ENCODE measurements at places on chromosomes 12 and 14. TPM values are rescaled to one million over a fixed set of nuclear protein-coding genes. Genes with fewer than 3 reads are reported as not detected.
A peak's percentile ranks its signal among the peaks of the same experiment; 100 is the strongest.

DNA sequence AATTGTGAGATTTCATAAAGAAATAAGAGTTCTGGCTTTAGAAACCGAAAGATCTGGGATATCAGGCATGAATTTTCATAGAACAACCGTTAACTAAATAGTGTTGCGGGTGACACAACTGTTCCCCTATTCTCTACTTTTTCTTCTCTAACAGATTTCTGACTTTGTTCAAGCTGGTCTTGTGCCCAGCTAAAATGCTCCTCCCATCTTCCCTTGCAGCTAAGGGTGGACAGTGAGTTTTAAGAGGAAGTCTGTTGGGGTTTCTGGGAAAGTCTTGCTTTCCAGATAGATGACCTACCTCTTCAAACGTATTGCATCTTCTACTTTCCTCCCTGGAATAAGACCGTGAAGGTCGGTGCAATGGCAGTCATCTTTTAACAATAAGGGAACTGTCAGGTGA lies 18.7 kb downstream of the CCDC63 start:
- no peaks in the 10 kb centered on the region for H3K36me3 ChIP-seq
- no peak for DNase-seq
- H3K27me3 ChIP-seq: no peaks in the 10 kb centered on the region
- H3K4me3 ChIP-seq: no peak overlapping the region
- no peaks in the 10 kb centered on the region for H3K4me1 ChIP-seq

DNA sequence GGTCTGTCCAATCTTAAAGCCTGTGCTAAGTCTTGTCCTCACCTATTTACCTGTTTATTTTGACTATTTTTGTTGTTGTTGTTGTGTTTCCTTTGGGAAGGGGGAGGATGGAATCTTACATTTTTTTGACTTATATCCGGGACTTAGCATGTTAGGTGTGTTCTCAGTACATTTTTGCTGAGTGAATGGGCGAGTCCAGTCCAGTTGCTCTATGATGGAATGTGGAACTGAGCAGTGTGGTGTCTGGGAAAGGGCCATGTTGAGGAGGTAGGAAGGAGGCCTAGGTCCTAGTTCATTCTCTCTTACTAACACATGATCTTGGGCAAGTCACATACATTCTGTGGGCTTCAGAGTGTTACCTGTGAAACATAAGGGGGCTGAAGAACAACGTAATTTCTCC lies 80.9 kb upstream of the SLC38A2 start:
- DNase-seq: no peak
- H3K4me3 ChIP-seq: no peak overlapping the region
- H3K4me1 ChIP-seq: peaks cover 30% of the 10 kb centered on the region
- H3K36me3 ChIP-seq: no peaks in the 10 kb centered on the region

- H3K4me1 ChIP-seq: no peaks in the 10 kb centered on the region
- peaks cover 74% of the 10 kb centered on the region for H3K27me3 ChIP-seq
- no peak overlapping the region for H3K4me3 ChIP-seq
- H3K36me3 ChIP-seq: no peaks in the 10 kb centered on the region
- no peak for DNase-seq
These were observed 98.3 kb upstream of the DIO3 start for GRCh38 chr14:101462726-101463565.

DNA sequence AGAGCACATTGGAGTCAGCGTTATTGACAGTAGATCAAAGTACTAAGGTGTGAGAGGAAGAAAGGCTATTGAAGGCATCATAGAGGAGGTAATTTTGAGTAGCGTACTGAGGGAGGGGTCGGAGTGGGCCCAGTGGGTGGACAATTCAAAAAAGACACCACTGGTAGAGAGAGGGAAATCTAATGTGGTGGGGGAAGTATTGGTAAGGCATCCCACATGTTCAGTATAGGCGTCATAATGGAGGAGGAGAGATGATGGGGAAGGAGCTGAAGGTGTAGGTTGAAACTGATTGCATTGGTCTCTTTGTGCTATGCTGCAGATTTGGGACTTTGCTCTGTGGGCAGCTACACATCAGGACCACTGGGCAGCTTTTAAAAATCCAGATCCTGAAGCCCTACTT lies 23.7 kb upstream of the KRT77 start:
- H3K27me3 ChIP-seq: no peaks in the 10 kb centered on the region
- H3K4me3 ChIP-seq: no peak overlapping the region
- H3K36me3 ChIP-seq: no peaks in the 10 kb centered on the region
- DNase-seq: no peak
- no peaks in the 10 kb centered on the region for H3K4me1 ChIP-seq

- no peaks in the 10 kb centered on the region for H3K36me3 ChIP-seq
- DNase-seq: no peak
- H3K27ac ChIP-seq: no peak overlapping the region
- no peak overlapping the region for H3K4me3 ChIP-seq
These were observed 2.7 kb downstream of the APOLD1 start for GRCh38 chr12:12788131-12788530.

GRCh38 chr12:98456576-98457573 lies 58.5 kb upstream of the TMPO start:
- no peak overlapping the region for H3K4me3 ChIP-seq
- H3K27me3 ChIP-seq: peaks cover 32% of the 10 kb centered on the region

DNA sequence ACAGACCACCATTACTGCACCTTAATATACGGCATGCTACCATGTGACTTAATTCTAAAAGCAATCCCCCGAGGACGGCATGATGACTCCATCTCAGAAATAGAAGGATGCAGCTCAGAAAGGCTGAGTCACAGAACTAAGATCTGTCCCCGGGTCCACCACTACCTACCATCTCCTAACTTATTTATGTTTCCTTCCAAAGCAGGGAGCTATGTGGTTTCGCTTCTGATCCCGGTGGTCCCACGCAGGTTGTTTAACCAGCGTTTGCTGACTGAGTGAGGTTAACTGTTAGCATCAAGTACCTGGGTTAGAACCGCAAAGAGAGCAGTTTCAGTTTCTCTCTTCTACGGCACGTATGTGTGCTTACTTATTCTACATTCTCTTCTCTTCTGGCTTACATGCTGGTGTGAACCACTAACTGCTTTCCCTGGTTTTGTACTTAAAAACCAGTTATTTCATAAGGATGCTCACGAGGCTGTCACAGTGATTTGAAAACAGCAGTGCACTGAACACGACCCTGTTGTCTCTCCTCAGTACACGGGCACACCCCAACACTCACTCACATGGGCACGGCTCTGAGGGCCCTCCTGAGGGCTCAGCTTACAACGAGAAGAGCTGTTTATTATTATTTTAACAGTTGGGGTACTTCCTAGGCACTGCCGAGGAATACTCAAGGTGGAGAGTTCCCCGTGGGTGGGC lies 66.7 kb downstream of the CCDC88C start:
- H3K27ac ChIP-seq: peak overlapping the region; percentile 87
- no peaks in the 10 kb centered on the region for H3K27me3 ChIP-seq
- DNase-seq: no peak
- peaks cover 8% of the 10 kb centered on the region for H3K36me3 ChIP-seq
- peaks cover 90% of the 10 kb centered on the region for H3K4me1 ChIP-seq

DNA sequence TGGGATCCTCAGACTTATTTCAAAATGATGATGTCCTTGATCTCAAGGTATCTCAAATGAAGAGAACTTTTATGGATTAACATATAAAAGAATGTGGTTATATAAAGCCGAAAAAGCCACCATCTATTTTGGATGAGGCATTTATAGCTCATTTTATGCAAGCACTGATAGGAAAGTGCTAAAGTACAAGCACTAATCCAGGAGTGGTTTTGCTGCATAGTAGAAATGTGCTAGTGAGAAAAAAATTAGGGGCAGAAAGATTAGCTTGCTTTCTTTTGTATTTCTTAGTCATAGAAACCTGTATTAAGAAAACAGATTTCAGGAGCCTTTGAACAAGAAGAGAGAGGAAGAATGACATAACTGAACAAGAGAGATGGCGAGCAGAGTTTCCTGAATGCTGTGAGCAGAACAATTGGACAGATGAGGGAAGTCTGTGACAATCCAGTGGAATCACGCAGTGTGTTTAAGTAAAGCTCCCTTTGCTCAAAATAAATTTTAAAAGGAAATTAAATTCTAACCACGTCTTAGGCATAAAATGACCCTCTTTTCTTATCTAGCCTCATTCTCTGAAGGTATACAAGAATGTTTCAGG lies 238.2 kb upstream of the NOVA1 start:
- no peak overlapping the region for H3K27ac ChIP-seq
- H3K27me3 ChIP-seq: no peaks in the 10 kb centered on the region
- H3K36me3 ChIP-seq: no peaks in the 10 kb centered on the region
- H3K4me3 ChIP-seq: no peak overlapping the region

DNA sequence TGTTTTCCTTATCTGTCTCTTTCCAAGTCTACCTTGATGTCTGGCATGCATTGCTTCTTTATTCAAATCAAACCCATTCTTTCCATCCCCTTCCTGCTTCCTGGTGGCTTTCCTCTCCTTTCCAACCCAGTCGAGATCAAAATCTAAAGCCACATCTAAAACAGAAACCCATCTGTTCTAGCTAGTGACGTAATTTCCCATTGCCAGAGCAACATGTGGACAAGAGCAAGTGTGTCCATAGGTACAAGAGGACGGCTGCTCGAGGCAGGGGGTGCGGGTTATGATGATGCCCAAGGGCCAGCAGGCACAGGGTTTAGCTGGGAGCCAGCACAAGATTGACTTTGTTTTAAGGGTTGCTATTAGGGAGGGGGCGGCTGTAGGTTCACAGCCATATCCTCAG lies 7.0 kb downstream of the KRT80 start:
- peaks cover 23% of the 10 kb centered on the region for H3K27me3 ChIP-seq
- no peaks in the 10 kb centered on the region for H3K36me3 ChIP-seq
- no peak overlapping the region for H3K27ac ChIP-seq
- no peaks in the 10 kb centered on the region for H3K4me1 ChIP-seq
- H3K4me3 ChIP-seq: no peak overlapping the region

DNA sequence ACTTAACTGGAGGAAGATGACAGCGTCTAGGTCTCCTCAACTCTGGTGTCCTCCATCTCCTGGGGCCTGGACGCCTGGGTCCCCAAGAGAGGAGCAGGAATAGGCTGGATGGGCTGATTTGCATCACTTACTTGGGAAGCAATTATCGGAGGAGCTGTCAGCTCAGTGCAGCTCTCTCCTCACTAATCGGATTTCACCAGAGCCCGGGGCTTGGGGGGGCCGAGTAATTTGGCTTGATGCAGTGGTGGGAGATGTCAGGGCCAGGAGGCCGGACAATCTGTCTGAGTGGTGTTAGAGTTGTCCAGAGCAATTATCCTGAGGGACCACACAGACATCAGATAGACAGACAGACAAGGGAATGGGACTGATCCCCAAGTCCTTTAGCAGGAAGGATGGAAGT lies 4.6 kb upstream of the SMUG1 start:
- no peak overlapping the region for H3K27ac ChIP-seq
- H3K27me3 ChIP-seq: peaks cover 74% of the 10 kb centered on the region
- no peak overlapping the region for H3K4me3 ChIP-seq
- H3K36me3 ChIP-seq: no peaks in the 10 kb centered on the region

DNA sequence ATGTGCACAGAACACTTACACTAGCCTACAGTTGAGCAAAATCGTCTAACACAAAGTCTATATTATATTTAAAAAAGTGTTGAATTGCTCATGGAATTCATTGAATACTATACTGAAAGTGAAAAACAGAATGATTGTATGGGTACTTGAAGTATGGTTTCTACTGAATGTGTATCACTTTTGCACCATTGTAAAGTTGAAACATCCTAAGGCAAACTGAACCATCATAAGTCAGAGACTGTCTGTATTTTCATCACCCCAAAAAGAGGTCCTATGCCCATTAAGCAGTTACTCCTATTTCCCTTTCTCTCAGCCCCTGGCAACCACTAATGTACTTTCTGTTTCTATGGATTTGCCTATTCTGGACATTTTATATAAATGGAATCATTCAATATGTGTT lies 4.4 kb upstream of the AMIGO2 start:
- H3K27ac ChIP-seq: peak overlapping the region; percentile 65
- H3K4me3 ChIP-seq: no peak overlapping the region

DNA sequence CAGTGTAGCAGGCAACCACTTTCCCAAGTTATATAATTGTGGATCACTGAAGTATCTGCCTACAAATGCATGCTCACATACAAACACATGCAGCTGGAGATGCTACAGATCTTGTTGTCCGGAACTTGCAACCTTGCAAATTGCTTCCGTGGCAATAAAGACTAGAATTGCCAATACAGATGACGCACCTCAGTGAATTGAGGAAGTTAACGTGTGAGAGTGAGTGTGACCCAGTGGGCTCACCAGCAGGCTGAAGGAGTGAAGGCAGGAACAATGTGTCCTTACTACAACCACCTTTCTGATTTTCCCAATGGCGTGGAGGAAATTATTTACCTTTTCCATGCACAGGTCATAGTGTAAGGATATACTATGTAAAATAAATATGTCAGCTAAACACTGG lies 89.4 kb upstream of the GRIP1 start:
- no peaks in the 10 kb centered on the region for H3K36me3 ChIP-seq
- no peak for DNase-seq
- peaks cover 11% of the 10 kb centered on the region for H3K4me1 ChIP-seq
- no peak overlapping the region for H3K4me3 ChIP-seq
- no peak overlapping the region for H3K27ac ChIP-seq

AKAP3 gene
- total RNA-seq: 7.9 TPM

ERBB3 gene
- total RNA-seq: 1.0 TPM

RTL1 gene
- total RNA-seq: not detected

SMIM41 gene
- not detected for total RNA-seq

FOXM1 gene
- 1.1 TPM for total RNA-seq

Measured in T-cell (primary cell).